ENCODE measurements at places on chromosomes 4 and X. TPM values are rescaled to one million over a fixed set of nuclear protein-coding genes. Genes with fewer than 3 reads are reported as not detected.

PLK4 gene
- 3.6 TPM for total RNA-seq

H2AZ1 gene
- total RNA-seq, result 225 TPM

CHIC1 gene
- total RNA-seq, result 11.7 TPM

DGKK gene
- total RNA-seq, result not detected

NEIL3 gene
- total RNA-seq, result 1.9 TPM

TLL1 gene
- total RNA-seq, result 39.5 TPM

ZCCHC18 gene
- 0.98 TPM for total RNA-seq

GPR173 gene
- total RNA-seq, result 1.1 TPM

RTL9 gene
- not detected for total RNA-seq

DCX gene
- total RNA-seq, result under 0.01 TPM

DAPP1 gene
- not detected for total RNA-seq

HAND2 gene
- total RNA-seq, result not detected

BEND4 gene
- total RNA-seq, result under 0.01 TPM

TRMT2B gene
- total RNA-seq, result 13.5 TPM

POF1B gene
- total RNA-seq, result 0.87 TPM

MAGEA2 gene
- total RNA-seq, result not detected

USP46 gene
- total RNA-seq, result 12.1 TPM

CC2D2A gene
- 4.6 TPM for total RNA-seq

ATP7A gene
- total RNA-seq, result 9.8 TPM

CT47B1 gene
- not detected for total RNA-seq

FAM47E gene
- total RNA-seq, result 0.22 TPM

Measured in dermis lymphatic vessel endothelial cell (primary cell).